COR-L47 (cell line): ENCODE measurements at places on chromosomes 16 and 17.
A peak's percentile ranks its signal among the peaks of the same experiment; 100 is the strongest.

DNA sequence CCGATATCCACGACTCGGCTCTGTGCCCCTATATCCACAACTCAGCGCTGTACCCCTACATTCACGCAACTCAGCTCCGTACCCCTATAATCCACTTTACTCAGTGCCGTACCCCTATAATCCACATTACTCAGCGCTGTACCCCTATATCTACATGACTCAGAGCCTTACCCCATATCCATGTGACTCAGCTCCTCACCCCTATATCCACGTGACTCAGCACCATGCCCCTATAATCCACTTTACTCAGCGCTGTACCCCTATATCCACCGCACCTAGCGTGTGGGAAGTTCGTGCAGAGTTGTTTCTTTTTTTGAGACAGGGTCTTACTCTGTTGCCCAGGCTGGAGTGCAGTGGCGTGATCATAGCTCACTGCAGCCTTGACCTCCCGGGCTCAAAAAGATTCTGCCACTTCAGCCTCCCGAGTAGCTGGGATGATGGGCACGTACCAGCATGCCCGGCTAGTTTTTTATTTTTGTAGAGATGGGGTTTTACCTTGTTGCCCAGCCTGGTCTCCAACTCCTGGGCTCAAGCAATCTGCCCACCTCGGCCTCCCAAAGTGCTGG, 17.4 kb downstream of the CYB5D2 start:
- no peak for DNase-seq

DNA sequence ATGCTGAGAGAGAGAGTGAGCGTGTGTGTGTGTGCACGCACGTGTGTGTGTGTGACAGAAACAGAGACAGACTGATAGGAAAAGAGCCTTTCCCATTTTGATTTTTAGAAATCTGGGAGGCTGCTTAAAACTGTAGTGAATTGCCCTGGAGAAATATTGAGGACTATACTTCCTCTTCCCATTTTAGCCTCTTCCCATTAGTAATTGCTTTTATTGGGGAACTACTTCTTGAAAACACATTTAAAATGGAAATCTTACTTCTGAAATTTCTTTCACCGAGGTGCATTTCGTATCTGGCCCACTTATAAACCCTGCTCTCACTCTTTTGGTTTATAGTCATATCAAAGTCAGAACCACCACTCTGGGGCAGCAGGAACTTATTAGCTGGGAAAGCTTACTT, 47.1 kb downstream of the NUP93 start:
- DNase-seq: no peak

- DNase-seq: no peak
Measured at GRCh38 chr17:75454193-75454592, 2.2 kb upstream of the TMEM94 start.

DNA sequence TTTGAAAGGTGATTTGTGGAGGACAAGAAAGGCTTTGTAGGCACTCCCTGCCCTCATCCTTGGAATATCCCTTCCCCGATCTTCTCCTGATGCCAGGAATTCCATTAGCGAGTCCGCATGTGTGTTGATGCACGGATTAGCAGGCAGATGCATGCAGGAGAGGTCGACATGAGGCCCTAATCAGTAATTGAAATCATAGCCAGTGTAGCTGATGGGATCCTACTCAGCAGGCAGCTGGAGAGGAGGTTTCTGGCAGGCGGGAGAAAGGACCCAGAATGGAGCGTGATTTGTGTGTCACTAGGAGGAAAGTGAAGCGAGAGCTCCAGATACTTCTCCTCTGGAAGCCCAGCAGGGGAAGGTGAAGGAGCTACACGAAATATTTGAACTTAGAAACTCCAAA, 196.3 kb upstream of the CDH11 start:
- no peak for DNase-seq

DNA sequence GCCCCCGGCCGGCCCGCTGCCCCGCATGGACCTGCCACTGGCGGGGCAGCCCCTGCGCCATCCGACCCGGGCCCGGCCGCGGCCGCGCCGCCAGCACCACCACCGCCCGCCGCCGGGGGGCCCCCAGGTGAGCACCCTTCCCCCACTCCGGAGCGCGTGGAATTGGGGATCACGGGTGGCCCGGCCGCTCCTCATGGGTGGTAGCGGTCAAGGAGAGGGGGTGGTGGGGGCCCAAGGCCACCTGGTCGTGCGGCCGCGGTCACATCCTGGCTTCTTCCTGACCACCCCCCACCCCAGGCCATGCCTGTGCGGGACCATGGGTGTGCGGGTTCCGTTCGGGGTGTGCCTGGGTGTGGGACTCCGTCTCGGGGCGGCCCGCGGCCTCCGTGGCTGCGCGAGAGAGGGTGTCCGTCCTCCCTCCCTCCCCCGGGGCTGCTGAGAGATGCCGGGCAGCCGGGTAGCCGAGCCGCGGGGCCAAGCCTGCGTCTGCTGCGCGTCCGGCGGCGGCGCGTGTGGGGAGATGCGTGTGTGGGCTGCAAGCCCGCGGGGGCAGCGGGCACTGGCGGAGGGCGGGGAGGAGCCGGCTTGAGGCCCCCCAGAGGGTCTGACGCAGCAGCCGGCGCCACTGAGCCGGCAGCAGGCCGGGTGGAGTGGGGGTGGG, 6.8 kb downstream of the ACD start:
- peak; percentile 72 for DNase-seq

GRCh38 chr17:46061435-46061834, 62.4 kb downstream of the STH start:
- DNase-seq: no peak

- no peak for DNase-seq
Measured at GRCh38 chr16:51129105-51129504, 22.0 kb downstream of the SALL1 start.

- no peak for DNase-seq
Measured at GRCh38 chr16:20678242-20678641, 19.2 kb downstream of the ACSM1 start.

GRCh38 chr17:73274490-73274889, 12.8 kb upstream of the CPSF4L start:
- DNase-seq: no peak

- no peak for DNase-seq
Measured at GRCh38 chr16:65700596-65700995, 578.7 kb upstream of the CDH11 start.

GRCh38 chr16:23917621-23918020, 81.8 kb downstream of the PRKCB start:
- DNase-seq: no peak

- no peak for DNase-seq
Measured at GRCh38 chr16:966505-966904, 4.3 kb downstream of the LMF1 start.

DNA sequence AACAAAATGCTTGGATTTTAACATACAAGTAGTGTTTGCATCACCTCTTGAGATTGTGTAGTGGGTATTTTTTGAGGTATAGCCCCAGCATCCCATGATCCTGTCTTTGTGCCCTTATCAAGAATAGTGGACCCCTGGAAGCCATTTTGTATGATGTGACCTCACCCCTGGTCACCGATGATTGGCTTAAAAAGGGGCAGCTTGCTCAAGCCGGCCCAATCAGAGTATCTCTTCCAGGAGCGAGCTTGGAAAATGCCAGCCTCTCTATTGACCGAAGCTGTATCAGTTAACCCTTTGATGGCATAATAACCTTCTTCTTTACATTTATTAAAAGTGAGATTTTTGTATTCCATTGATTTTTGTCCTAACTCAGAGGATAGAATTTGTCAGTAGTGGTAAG, 55.5 kb upstream of the FAM20A start:
- DNase-seq: no peak

DNA sequence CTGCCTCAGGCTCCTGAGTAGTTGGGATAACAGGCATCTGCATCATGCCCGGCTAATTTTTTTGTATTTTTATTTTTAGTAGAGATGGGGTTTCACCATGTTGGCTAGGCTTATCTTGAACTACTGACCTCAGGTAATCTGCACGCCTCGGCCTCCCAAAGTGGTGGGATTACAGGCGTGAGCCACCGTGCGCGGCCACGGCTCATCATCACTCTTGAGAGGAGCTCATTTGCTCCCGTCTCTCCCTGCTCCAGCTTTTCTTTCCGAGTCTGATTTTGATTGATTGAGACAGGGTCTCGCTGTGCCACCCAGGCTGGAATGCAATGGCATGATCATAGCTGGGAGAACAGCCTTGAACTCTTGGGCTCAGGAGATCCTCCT, 12.6 kb downstream of the PGS1 start:
- DNase-seq: no peak

DNA sequence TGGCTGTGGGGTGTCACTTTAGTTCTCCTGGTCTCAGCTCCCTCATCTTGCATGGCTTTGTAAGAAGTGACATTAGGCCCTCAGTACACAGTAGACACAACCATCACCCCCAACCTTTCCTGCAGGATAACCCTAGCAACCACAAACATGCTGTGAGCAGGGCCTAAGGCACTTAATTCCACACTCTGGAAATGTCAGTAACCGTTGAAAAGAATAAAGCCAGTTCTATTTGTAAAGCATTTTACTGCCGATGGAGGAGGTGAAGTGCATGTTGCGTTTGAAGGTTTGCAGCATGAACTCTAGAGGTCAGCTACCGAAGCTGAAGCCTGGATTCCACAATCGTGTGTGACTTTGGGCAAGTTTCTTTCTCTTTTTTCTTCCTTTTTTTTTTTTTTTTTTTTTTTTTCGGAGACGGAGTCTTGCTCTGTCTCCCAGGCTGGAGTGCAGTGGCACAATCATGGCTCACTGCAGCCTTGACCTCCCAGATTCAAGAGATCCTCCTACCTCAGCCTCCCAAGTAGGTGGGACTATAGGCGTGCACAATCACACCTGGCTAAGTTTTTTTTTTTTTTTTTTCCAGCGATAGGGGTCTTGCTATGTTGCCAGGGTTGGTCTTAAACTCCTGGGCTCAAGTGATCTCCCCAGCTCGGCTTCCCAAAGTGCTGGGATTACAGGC, 26.1 kb upstream of the TOB1 start:
- no peak for DNase-seq

- no peak for DNase-seq
Measured at GRCh38 chr16:88297178-88297720, 85.5 kb upstream of the ZNF469 start.

- no peak for DNase-seq
Measured at GRCh38 chr17:80694085-80694991, 149.7 kb downstream of the RPTOR start.

DNA sequence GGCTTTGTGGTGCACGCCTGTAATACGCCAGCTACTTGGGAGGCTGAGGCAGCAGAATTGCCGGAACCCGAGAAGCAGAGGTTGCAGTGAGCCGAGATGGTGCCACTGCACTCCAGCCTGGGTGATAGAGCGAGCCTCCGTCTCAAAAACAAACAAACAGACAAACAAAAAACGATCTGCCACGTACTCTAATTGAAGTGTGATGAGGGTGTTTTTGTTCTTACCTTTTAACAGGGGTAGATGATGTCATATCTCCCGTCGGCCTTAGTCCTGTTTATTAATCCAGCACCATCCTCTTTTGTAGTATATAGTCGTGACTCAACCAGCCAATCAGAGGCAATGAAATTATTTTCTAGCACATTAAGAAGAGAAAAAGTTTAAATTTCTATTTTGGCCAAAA, 58.5 kb downstream of the IQCK start:
- no peak for DNase-seq

GRCh38 chr16:79261481-79261940, 339.0 kb downstream of the MAF start:
- no peak for DNase-seq

DNA sequence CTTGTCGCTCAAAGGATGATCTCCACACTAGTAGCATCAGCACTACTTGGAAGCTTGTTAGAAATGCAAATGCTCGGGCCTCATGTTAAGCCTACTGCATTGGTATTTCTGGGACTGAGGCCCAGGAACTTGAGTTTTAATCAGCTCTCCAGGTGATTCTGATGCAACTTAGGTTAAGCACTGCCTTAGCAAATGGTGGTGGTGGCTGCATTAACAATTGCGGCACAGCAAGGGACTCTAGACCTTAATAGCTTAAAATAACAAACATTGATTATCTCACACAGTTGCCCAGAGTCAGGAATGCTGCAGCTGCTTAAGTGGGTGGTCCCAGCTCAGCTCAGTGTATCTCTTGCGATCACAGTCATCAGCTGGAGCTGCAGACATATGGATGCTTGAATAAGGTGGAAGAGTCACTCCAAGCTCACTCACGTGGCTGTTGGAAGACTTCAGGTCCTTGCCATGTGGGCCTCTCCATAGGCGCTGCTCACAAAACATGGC, 25.8 kb downstream of the HS3ST3A1 start:
- no peak for DNase-seq

- no peak for DNase-seq
Measured at GRCh38 chr16:19842426-19843157, 42.1 kb downstream of the GPRC5B start.

DNA sequence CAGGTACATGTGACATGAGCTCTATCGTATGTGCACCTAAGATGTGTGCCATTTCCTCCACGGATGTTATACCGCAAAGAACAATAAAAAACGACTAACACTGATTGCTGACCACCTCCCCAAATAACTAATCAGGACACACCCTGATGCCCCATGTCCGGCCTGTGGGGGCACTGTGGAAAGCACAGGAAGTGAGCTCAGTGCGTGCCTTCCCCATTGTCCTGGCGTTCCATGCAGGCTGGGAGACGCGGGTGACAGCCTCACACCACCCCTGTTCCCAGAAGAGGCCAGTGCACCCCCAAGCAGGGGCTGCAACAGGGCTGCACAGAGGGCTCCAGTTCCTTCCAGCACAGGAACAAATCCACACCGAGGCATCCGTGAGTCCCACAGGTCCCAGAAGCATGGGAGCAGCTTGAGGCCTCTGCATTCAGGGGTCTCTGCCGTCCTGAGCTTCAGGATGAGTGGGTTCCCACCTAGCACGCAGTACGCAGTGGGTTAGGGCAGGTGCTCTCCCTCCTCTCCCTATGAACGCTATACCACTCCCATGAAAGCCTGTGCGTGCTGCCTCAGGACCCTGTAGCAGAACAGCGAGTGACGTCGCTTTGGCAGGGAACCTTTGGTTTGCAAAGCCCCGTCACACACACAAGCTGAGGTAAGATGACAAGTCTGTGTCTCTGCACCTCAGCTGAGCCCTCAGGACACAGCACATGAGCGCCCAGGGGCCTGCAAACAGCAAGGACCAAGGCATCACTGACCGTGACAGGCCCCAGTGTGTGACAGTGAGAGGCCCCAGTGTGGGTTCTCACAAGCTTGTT, 117.7 kb downstream of the ZNF778 start:
- DNase-seq: no peak
